ENCODE measurements at places on chromosomes 1 and 21.

GRCh38 chr1:63010913-63011660 is 227.2 kb downstream of the ATG4C start:
- DNase-seq = no peak

DNA sequence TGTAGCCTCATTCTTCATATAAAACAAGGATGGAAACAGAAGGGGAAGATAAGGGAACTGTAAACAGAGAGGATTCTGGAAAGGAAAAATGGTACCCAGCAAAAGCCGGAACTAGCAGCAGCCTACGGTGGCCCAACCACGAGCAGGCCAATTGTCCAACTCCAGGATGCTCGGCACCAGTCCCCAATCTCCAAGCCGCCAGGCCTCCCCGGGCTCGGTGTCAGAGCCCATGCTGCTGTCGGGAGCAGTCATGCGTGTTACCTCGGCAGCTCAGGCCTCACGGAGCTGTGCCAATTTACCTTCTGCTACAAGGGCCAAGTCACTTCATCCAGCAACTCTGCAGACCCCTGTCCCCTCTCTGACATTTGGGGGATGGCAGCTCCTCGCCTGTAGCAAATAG is 130.8 kb downstream of the ZBTB18 start:
- DNase-seq = no peak

- DNase-seq = peak; percentile 82
Measured at GRCh38 chr1:61079898-61080336, 2.4 kb upstream of the NFIA start.

- DNase-seq = no peak
Measured at GRCh38 chr1:226195144-226195543, 8.6 kb upstream of the ACBD3 start.

DNA sequence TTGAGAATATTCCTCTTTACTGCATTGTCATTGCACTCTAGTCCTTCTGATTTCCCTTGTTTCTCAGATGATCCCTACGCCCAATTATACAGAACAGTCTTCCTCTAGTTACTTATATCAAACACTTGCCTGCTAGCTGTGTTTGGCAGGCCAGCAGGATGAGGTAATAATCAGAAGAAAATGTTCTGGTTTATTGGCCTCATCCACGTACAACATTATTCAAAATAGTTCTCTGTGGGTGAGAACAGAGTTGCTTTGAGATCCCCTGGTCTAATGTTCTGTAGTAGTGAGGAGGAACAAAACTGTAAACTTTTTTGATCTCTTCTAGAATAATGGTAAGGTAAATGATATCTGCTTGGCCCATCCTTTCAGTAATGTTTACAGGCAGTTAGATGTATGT is 22.3 kb upstream of the C1orf105 start:
- DNase-seq = peak; percentile 56

- DNase-seq = no peak
Measured at GRCh38 chr1:224378855-224379631, 22.4 kb downstream of the CNIH4 start.

GRCh38 chr1:77265180-77265579 is 16.6 kb upstream of the AK5 start:
- DNase-seq = no peak

DNA sequence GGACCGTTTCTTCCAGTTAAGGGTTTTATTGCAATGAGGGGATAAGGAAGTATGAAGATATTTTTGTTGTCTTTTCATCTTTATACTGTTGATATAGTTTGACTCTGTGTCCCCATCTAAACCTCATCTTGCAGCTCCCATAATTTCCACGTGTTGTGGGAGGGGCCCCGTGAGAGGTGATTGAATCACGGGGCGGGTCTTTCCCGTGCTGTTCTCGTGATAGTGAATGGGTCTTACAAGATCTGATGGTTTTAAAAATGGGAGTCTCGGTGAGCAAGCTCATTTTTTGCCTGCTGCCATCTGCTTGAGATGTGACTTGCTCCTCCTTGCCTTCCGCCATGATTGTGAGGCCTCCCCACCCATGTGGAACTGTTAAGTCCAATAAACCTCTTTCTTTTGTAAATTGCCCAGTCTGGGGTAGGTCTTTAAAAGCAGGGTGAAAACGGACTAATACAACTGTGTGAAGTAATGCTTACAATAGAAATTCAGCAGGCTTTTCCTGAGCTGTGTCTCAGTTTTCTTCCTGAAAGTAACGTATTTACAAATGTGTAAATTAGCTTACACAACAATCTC is 377.3 kb downstream of the SIPA1L2 start:
- DNase-seq = no peak

DNA sequence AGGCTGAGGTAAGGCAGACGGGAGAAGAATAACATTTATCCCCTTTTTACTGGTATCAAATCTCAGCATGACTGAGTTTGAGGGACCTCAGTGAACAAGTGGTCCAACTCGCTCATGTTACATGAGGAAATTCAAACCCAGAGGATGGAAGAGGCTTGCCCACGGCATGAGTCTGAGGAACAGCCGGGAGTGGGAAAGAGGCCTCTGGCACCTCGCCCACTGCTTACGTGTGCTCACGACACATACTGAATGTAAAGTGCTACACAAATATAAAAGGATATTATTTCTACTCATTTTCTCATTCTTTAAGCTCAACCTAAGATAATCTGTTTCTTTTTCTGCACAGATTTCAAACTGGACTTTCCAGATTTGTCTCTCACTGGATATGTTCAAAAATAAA is 14.7 kb downstream of the BEND5 start:
- DNase-seq = no peak

- DNase-seq = no peak
Measured at GRCh38 chr1:56463376-56463775, 116.0 kb downstream of the PLPP3 start.

GRCh38 chr1:119984771-119985170 is 84.7 kb downstream of the NOTCH2 start:
- no peak for DNase-seq

DNA sequence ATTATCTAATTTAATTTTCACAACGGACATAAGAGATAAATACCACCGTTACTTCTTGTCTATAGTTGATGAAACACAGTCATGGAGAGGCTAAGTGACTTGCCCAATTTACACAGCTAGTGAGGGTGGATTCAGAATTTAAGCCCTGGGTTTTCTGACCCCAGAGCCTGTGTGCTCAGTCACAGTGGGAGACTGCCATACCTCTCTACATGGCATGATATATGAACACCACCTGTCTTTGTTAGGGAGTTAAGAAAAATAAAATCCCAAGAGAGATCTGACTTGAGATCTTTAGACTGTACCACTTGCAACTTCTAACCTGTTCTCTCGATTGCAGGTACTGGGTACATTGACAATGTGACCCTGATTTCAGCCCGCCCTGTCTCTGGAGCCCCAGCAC is 40.3 kb downstream of the LAMC2 start:
- no peak for DNase-seq

- no peak for DNase-seq
Measured at GRCh38 chr1:41742219-41742618, 176.5 kb downstream of the HIVEP3 start.

- DNase-seq = peak; percentile 84
Measured at GRCh38 chr1:38559446-38560165, 300.0 kb downstream of the RRAGC start.

GRCh38 chr1:161185732-161186311 is 8.5 kb upstream of the B4GALT3 start:
- DNase-seq = no peak

- DNase-seq = no peak
Measured at GRCh38 chr1:234886081-234886984, 242.3 kb downstream of the TOMM20 start.

GRCh38 chr1:35659589-35659988 is 18.3 kb upstream of the PSMB2 start:
- DNase-seq = no peak

- no peak for DNase-seq
Measured at GRCh38 chr21:35743571-35743970, 316.8 kb downstream of the SETD4 start.

GRCh38 chr1:14067711-14068110 is 367.7 kb downstream of the PRDM2 start:
- no peak for DNase-seq

DNA sequence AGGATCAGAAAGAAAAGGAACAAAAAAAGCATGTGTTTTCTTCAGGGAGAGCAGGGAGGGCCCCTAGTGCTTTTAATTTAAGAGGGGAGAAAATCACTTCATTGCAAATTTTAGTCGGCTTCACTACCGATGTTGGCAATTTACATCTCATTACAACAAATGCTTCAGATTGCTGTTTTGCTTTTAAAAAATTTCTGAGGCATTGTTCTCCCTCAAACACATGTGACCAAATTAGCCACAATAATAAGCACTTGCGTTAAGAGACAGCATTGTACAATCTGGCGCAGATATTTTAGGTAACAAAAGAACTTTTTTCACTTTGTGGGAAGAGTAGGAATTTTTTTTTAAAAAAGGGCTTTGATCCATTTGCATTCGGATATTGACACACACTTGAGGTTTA is 29.8 kb downstream of the BEND5 start:
- no peak for DNase-seq

DNA sequence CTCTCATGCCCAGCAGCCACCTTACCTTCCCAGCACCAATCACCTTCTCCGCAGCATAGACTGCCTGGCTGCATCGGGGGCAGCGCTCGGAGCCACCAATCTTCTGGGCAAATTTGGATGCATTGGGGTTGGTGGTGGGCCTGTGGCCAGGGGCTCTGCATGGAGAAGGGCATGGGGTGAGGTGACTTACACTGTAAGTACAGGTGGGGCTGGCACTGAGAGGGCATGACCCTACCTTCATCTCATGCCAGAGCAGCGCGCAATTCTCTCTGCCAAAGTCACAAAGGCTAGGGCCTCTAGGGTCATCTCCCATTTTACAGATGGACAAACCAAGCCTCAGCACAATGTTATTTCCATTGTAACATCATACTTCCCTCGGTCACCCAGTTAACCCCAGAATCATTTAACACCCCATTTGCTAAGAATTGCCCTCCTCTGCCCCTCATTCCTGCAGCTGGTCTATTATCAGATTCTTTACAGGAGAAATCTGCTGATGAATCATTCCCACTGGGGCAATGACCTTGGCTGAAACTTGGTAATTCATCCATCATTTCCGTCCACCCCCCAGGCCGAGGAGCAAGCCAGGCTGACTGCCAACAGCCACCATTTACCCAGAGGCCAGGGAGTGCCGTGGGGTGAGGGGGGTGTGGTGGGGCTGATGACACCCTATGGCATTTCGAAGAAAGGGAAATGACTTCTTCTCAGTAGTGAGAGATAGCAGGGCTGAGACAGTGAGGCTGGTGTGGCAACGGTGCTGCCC is 17.9 kb downstream of the CSRP1 start:
- DNase-seq = no peak

- no peak for DNase-seq
Measured at GRCh38 chr1:152497273-152497672, 13.3 kb upstream of the LCE5A start.

DNA sequence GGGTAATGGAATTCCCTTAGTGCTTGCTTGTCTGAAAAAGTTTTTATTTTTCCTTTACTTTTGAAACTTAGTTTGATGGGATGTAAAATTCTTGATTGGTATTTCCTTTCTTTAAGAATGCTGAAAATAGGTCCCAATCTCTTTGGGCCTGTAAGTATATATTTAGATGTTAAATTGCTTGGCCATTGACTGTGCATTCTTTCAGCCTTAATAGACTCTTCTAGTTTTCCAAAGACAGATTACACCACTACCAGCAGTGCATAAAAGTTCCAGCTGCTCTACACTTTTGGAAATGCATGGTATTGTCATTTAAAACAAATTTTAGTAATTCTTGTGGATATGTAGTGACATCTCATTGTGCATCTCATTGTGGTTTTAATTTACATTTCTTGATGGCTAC is 464.8 kb upstream of the USP24 start:
- no peak for DNase-seq

- DNase-seq = no peak
Measured at GRCh38 chr1:218257371-218257770, 27.7 kb upstream of the RRP15 start.

GRCh38 chr1:55257958-55258357 is 42.8 kb upstream of the USP24 start:
- no peak for DNase-seq

DNA sequence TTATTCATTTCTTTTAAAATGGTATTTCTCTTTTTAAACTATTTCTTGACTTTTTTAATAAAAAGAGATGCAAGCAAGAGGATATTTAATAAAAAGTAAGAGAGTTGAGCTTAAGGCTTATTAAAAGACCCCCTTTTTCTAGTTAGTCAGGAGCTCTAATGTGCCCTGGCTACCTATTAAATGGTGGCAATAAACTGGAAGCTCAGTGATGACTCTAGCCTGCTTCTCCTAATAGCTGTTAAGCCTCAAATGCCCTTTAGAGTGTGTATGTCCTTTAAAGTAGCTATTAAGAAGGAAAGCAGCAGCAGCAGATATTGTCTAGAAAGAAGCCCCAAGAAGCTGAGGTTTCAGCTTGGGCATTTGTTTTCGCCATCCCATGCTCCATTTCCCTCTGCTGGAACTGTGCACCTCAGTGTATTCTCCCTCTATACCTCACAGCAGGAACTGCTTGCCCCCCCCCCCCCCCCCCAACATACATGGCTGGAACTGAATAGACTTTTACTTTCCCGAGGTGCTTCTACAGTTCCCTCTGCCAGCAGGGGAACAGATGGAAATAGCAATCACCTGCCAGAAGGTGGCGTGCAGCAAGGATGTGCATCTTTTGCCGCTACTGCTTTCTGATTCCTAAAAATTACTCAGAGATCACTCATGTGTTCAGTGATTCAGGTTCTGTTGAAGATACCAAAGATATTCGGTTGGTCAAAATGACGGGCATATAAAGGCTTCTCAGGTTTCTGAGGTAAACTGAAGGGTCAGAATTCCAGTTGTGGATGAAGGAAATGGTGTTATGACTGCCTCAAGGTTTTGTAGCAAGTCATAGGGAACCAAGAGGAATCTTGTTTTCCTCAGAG is 2.5 kb downstream of the RGS4 start:
- DNase-seq = peak; percentile 85

GRCh38 chr1:200512191-200512590 is 102.4 kb upstream of the ZNF281 start:
- DNase-seq = no peak

GRCh38 chr1:36207339-36207738 is 16.9 kb upstream of the THRAP3 start:
- DNase-seq = peak; percentile 64

DNA sequence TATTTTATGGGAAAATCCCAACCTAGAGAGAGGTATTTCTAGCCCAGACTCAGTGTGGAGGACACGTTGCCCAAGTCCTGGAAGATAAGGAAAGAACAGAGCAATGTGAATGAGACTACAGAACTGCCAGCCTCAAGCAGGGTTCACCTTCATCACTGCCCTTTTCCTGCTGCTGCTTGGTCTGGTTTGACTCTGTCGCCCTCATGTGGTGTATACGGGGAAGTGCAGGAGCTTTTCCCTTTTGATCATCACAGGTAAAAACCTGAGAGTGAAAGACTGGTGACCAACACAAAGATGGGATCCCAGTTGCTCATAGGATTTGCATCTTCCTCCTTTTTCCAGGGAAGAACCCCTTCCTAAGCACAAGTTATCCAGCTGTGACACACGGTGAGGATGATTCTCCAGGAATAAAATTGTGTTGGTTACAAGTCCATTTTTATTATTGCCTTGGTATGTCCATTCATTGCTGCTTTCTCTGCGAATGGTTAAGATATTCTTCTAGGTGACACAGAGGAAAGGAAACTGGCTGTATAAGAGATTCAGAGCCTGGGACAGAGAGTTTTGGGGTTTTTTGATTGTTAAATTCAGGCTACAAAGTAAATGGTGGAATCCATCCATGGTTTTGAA is 89.5 kb upstream of the CD53 start:
- peak; percentile 46 for DNase-seq

Measured in stomach (tissue), 19 donors.